ENCODE measurements at places on chromosomes 12 and 14.
A peak's percentile ranks its signal among the peaks of the same experiment; 100 is the strongest.

GRCh38 chr12:5944688-5945070 lies 380 bp downstream of the ANO2 start:
- no peak for DNase-seq

DNA sequence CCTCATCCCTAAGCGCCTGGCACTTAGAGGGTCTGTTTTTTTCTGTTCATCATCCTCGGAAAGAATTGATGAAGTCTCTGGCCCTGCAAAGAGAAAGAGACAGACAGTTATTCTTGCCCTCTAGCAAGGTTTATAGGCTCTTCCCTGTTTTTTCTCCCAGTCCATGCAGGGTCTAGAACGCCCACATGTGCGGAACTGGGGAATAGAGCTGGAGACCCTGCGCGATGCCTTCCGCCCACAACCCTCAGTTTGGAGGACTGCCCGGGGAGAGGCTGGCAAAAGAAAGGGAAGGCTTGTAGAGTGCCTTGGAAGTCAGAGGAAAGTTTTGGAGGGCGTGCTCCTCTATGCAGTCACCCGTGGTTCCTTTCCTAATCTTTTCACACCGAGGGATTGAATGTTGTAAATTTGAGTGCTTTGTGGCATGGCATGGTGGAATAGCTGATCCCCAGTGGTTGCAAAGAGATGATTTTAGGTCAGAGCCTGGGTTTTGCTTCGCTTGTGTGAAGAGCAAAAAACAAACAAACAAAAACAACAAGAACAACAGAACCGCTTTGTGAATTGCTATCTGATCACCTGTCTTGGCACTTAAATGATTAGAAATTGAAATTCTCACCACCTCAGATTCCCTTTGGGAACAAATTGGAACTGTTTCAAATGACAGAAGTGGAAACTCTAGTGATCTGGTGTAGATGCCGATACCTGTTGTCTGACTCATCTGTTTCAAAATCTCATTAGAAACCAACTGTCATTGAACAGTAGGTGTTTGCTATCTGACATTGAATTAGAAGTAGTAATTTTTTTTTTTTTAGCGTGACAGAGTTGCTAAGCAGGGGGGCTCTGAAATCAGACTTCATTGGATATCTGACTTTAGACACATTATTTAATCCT lies 947 bp downstream of the GAS2L3 start:
- peak; percentile 11 for DNase-seq

- peak; percentile 2 for DNase-seq
Measured at GRCh38 chr14:20503898-20504297, 1.4 kb upstream of the RNASE10 start.

- no peak for DNase-seq
Measured at GRCh38 chr12:120726510-120726793, 826 bp downstream of the ACADS start.

- DNase-seq, result no peak
Measured at GRCh38 chr12:51922762-51923505, 15.6 kb downstream of the ACVRL1 start.

DNA sequence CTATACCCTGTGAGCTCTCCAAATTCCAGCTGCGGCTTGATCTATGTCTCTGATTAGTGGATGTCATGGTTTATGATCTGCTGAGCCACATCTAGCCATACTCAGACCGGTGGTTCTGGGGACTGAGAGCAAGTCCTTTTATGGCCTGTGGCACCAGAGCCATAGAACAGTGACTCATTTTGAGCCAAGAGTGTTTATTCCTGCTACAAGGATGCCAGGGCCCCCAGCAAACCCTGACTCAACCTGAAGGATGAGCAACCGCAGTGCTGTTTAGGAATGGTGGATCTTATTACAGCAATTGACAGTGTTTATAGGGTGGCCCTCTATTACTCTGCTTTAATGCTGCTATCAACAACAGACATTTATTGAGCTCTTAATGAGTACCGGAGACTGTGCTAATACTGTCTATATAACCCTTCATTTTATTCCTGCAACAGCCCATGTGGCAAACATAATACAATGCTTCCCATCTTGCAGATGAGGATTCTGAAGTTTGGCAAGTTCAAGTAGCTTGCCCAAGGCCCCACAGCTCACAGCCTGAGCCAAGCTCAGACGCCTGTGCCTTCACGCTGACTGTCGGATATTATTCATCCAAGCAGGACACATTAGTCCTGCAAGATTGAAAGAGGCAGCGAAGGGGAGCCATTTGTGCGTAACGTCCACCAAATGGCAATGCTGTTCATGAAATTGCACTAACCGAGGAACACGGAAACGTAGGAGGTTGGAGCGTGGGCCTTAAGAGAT lies 273.6 kb upstream of the PWP1 start:
- peak; percentile 87 for DNase-seq

DNA sequence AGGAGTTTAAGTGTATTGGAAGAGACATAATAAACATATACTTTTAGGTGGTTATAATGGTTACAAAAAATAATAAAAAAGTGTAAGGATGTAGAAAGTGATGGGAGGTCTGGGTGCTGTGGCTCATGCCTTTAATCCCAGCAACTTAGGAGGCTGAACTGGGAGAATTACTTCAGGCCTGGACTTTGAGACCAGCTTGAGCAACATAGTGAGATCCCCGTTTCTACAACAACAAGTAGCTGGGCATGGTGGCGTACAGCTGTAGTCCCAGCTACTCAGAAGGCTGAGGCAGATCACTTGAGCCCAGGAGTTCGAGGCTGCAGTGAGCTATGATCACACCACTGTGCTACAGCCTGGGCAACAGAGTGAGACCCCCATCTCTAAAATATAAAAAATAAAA lies 19.0 kb downstream of the NUBPL start:
- no peak for DNase-seq

GRCh38 chr14:66273261-66273832 lies 212.8 kb upstream of the CCDC196 start:
- no peak for DNase-seq

- peak; percentile 37 for DNase-seq
Measured at GRCh38 chr12:27899151-27899661, 73.3 kb downstream of the PTHLH start.

DNA sequence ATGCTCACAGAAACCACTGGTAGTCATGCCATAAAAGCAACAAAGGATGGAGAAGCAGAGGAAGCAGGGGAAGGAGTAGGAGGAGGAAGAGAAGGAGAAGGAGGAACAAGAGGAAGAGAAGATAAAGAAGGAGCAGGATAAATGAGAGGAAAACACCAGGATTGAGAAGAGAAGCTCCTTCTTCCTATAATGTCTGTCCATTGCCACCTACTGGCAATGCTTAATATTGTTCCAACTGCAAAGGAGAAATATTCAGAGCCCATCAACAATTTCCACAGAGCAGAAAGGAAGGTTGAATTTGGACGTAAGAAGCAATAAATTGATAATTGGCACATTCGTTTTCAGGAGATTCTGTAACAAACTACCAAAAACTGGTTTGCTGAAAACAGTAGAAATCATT lies 898.4 kb downstream of the SLC16A7 start:
- peak; percentile 52 for DNase-seq

DNA sequence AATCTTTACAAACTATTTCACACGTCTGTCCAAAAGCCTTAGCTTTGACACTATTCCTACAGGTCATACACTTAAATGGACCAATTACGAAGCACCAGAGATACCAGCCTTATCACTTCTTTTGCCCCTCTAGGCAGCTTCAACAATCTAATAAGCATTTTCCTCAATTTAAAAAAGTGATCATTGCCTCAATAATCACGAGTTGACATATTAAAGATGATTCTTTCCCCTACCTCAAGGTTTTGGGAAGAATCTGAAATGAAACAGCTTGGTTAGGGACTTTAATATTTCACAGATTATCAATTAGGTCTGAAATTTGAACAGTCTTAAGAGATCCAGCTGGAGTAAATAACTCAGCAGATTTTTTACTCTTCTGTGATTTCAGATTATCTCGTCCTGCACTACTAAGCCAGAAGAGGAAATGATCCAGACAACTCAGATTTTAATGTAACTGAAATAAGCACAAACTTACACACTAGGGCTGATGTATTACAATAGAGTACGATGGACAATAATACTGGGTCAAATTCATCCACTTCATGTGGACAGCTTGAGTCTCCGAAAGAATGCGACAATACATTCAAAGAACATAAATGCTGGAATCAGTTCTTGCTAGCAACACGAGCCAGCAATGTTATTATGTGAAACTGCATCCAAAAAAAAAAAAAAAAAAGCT lies 15.9 kb downstream of the UBE2N start:
- DNase-seq, result no peak

DNA sequence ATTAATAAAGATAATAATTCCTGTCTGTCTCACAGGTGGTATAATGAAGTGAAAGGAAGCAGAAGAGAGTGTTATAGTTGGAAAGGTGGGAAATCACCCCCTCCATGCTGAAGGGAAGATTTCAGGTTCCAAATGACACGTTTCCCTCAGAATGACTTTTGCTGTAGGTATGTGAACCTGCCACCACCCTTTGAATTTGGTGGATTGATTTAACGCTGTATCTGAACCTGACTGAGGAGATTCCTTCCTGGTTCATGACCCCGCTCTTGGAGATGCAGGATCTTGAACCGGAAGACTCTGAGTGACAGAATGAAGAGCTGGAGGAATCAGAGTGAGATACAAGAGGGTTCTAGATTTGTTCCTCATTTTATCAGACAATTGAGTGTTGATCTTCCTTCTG lies 20.3 kb upstream of the EMP1 start:
- no peak for DNase-seq

GRCh38 chr12:84638811-84639368 lies 273.7 kb downstream of the SLC6A15 start:
- DNase-seq, result peak; percentile 13

- no peak for DNase-seq
Measured at GRCh38 chr14:31232081-31232480, 24.5 kb upstream of the HECTD1 start.

DNA sequence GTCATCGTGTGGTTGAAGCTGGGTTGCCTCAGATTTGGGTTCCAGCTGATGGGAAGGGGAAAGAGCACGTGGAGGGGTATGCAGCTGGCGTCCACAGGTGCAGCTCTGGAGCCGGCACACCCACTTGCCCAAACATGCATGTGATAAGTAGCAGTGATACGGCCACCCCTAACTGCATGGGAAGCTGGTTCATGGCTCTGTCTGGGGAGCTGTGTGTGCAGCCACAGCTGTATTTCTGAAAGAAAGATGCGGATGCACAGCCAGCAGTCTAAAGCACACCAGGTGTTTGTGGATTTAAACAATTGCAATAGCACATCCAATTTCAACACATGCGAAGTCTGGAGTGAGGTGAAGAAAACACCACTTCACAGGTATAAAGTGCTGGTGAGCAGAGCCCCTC lies 181.4 kb downstream of the EFCAB11 start:
- DNase-seq, result no peak

GRCh38 chr14:58362798-58363412 lies 32.8 kb upstream of the TOMM20L start:
- DNase-seq, result peak; percentile 17

- no peak for DNase-seq
Measured at GRCh38 chr12:76548222-76548837, 11.2 kb downstream of the OSBPL8 start.

- DNase-seq, result no peak
Measured at GRCh38 chr14:47678157-47678556, 2.8 kb upstream of the MDGA2 start.

Measured in kidney glomerular epithelial cell (primary cell).